ENCODE measurements at places on chromosomes 5 and 9.
A peak's percentile ranks its signal among the peaks of the same experiment; 100 is the strongest.

GRCh38 chr9:26882154-26882553, 10.4 kb downstream of the CAAP1 start:
- H3K4me1 ChIP-seq, result no peaks in the 10 kb centered on the region
- H3K4me3 ChIP-seq, result no peak overlapping the region
- H3K27me3 ChIP-seq, result no peaks in the 10 kb centered on the region
- DNase-seq, result no peak
- no peaks in the 10 kb centered on the region for H3K36me3 ChIP-seq

GRCh38 chr5:127213231-127213630, 77.4 kb upstream of the MEGF10 start:
- H3K36me3 ChIP-seq, result no peaks in the 10 kb centered on the region
- DNase-seq, result no peak

DNA sequence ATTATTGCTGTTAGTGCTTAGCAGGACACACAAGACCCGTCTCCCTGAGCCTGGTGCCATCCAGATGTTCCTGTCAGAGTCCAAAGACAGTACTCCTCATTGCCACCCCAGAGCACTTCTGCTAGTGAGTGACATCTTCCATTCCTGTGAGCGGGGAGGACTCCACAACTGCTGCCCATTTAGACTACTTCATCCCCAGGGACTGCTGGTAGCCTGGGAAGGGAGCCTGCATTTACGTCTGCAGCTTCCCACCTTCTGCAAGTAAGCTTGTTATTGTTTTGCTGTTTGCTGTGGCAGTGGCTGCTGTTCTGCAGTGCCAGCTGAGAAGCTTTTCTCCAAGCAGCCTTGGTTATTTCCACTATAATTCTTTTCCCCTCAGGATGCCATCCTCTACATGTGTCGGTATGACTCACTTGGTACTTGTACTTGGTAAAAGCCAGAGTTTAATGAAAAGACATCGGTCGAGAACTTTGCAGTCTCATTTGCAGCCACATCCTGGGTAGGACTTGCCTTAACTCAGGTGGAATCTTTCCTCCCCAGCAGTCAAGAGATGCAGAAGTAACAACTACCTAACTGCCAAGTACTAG, 10.6 kb upstream of the MAP1B start:
- H3K4me1 ChIP-seq, result no peaks in the 10 kb centered on the region
- no peak overlapping the region for H3K4me3 ChIP-seq
- H3K36me3 ChIP-seq, result no peaks in the 10 kb centered on the region
- H3K27me3 ChIP-seq, result no peaks in the 10 kb centered on the region
- no peak for DNase-seq

DNA sequence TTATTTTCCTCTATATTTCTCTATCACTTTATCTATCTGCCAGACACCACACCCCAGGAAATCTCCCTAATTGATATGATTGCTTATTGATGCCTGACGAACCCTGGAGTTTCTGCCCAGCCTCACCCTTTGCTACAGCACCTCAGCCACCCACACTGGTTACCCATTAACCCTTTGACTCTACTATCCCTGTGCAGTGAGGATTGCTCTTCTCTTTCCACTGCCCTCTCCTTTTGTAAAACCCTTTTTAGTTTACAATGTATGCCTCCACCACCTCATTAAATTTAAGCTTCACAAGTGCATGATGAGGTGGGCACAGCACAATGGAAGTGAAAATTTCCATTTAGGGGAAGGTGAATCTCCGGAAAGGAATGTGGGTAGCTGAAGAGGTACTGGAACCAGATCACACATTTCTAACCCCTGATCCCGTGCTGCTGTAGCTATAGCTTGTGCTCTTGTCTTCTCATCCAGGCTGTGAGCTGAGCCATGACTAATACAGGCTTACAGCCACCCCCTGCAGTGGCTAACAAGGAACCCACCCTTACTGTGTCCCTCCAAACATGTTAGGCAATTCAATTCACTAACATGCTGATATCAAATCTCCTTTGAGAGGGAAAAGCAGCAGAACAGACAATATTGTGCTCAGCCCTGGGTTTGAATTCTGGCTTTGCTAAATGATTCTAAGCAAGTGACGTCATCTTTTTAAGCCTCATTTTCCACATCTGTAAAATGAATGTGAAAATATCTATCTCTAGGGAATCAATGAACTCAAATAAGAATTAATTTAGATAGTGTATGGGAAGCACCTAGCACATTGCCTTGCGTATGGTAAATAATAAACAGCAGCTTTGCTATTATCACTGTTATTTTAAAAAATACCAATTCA, 186.9 kb upstream of the TRIM32 start:
- H3K27ac ChIP-seq, result no peak overlapping the region
- H3K27me3 ChIP-seq, result peaks cover 2% of the 10 kb centered on the region
- no peak for DNase-seq

DNA sequence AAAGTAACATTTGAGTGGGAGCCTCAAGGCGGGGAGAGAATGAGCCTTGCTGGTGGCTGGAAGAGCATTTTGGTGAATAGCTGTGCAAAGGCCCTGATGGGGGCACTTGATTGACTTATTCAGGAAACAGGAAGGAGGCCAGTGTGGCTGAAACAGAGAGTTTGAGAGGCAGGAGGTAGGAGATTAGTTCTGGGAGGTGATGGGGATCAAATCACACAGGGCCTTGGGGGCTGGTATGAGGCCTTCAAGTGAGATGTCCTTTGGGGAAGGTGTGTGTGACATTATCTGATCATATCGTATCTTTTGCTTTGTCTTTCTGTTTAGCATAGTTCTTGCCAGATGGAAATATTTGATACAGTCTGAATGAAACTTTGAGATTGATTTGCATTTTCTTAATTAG, 172.3 kb downstream of the TENT4A start:
- no peak overlapping the region for H3K27ac ChIP-seq
- no peak for DNase-seq
- no peaks in the 10 kb centered on the region for H3K27me3 ChIP-seq
- H3K4me1 ChIP-seq, result no peaks in the 10 kb centered on the region

GRCh38 chr5:64691291-64691690, 988 bp downstream of the SHISAL2B start:
- no peak overlapping the region for H3K27ac ChIP-seq
- H3K27me3 ChIP-seq, result no peaks in the 10 kb centered on the region
- no peaks in the 10 kb centered on the region for H3K4me1 ChIP-seq

GRCh38 chr9:98121058-98121457, 2.0 kb upstream of the TRIM14 start:
- DNase-seq, result no peak
- no peaks in the 10 kb centered on the region for H3K4me1 ChIP-seq
- H3K27ac ChIP-seq, result no peak overlapping the region
- no peak overlapping the region for H3K4me3 ChIP-seq

- no peak overlapping the region for H3K27ac ChIP-seq
- H3K36me3 ChIP-seq, result no peaks in the 10 kb centered on the region
- H3K4me1 ChIP-seq, result no peaks in the 10 kb centered on the region
- no peak for DNase-seq
- H3K4me3 ChIP-seq, result no peak overlapping the region
- no peaks in the 10 kb centered on the region for H3K27me3 ChIP-seq
These were observed 403.5 kb upstream of the IRX4 start for GRCh38 chr5:2286250-2286649.

DNA sequence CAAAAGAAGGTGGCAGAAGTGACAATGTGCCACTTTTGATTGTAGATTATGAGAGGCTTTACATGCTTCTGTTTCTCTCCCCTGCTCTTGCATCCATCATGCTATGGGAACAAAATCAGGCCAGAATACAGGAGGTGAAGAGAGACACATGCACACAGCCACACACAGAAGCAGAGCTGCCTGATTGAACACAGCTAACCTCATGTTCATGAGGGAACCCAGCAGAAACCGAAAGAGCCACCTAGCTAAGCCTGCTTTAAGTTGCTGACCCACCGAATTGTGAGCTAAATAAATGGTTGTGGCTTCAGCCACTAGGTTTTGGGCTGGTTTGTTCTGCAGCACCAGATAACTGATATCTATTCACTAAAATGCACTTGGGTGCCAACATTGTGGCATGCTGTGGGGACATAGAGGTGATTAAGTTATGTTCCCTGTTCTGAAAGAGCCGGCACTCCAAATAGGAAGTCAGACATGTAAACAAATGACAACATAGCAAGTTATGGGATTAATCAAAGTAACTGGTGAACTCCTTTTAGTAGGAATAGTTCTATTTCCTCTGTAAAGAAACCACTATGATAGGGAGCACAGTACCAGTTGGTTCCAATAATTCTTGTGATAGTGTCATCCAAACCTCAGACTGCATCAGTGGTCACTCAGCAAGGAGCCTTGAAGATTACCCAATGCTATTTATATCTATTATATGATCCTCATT, 93.6 kb upstream of the TNC start:
- no peaks in the 10 kb centered on the region for H3K36me3 ChIP-seq
- H3K27me3 ChIP-seq, result no peaks in the 10 kb centered on the region
- no peaks in the 10 kb centered on the region for H3K4me1 ChIP-seq
- no peak for DNase-seq
- H3K27ac ChIP-seq, result no peak overlapping the region

- no peak overlapping the region for H3K4me3 ChIP-seq
- H3K36me3 ChIP-seq, result no peaks in the 10 kb centered on the region
- H3K4me1 ChIP-seq, result no peaks in the 10 kb centered on the region
- DNase-seq, result peak; percentile 67
- peaks cover 2% of the 10 kb centered on the region for H3K27me3 ChIP-seq
These were observed 4.7 kb upstream of the FOXB2 start for GRCh38 chr9:77014597-77015263.

DNA sequence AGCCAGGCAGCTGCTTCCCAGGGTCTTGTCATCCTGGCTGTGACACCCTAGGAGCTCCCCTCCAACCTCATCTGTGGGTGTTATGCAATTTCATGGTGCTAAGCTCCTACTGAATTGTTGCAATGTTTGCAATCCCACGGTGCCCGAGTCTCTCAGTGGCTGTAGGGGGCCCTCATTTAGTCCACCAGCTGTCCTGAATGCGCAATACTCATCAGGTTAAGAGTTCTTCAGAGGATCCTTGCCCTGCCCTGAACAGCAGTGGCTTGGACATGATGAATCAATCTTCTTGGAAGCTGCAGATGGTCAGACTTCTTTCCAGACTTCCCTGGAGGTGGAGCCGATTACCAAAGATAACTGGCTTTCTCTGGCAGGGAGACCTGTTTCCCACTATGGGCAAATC, 584.1 kb downstream of the CCDC171 start:
- no peaks in the 10 kb centered on the region for H3K4me1 ChIP-seq
- H3K27ac ChIP-seq, result no peak overlapping the region
- no peak overlapping the region for H3K4me3 ChIP-seq
- no peaks in the 10 kb centered on the region for H3K36me3 ChIP-seq
- DNase-seq, result no peak
- no peaks in the 10 kb centered on the region for H3K27me3 ChIP-seq

DNA sequence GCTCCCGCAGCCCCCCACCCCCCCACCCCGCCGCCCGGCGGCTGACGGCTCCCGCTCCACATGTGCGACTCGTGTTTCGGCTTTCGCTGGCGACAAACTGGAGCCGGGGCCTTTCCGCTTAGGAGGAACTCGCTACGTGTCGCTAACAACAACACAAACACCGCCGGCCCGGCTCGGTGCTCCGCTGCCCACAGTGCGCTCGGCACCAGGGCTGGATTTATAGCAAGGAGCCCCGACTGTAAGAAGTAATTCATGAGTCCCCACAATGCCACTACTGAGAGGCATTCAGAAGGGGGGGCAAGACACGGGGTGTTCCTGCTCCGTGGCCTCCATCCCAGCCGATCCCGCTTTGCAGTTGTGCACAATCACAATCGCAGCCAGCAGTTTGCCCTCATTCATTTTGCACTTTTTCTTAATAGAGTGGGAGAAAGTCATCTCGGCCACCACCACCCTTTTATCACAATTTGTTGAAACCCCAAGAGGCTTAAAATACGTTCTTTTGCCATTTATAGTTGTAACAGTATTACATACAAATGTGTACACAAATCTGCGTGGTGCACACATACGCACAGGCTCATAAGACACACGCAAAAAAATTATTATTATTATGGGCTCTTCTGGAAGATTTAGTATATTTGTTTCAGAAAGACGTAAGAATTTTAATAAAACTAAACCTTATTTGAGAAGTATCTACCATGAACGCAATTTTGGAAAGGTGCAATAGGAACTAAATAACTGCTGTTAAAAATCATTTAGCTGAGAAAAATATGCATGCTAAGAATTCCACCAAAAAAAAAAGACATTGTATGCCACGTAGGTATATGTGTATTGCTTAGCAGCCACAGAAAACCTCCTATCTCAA, 48.1 kb downstream of the EBF1 start:
- peak overlapping the region; percentile 58 for H3K27ac ChIP-seq
- H3K4me1 ChIP-seq, result peaks cover 7% of the 10 kb centered on the region
- DNase-seq, result peak; percentile 80
- no peaks in the 10 kb centered on the region for H3K36me3 ChIP-seq
- H3K27me3 ChIP-seq, result no peaks in the 10 kb centered on the region
- peak overlapping the region; percentile 38 for H3K4me3 ChIP-seq

- no peaks in the 10 kb centered on the region for H3K4me1 ChIP-seq
- no peak overlapping the region for H3K4me3 ChIP-seq
- H3K36me3 ChIP-seq, result no peaks in the 10 kb centered on the region
- no peak for DNase-seq
- peak overlapping the region; percentile 78 for H3K27ac ChIP-seq
These were observed 132.2 kb downstream of the ARL15 start for GRCh38 chr5:54178207-54178606.

GRCh38 chr9:34957492-34958410, at the start of gene PHF24:
PHF24 (plus strand) TSS chr9:34958285; CDS start chr9:34971299, 13,014 bp downstream.
- no peaks in the 10 kb centered on the region for H3K36me3 ChIP-seq
- H3K4me3 ChIP-seq, result peak within 1 kb of the TSS; percentile 79
- no peaks in the 10 kb centered on the region for H3K4me1 ChIP-seq
- DNase-seq, result peak; percentile 77
- H3K27me3 ChIP-seq, result no peaks in the 10 kb centered on the region
- H3K27ac ChIP-seq, result no peak within 1 kb of the TSS

GRCh38 chr9:110712955-110713354, 44.4 kb downstream of the MUSK start:
- no peak overlapping the region for H3K27ac ChIP-seq
- no peaks in the 10 kb centered on the region for H3K27me3 ChIP-seq
- H3K4me1 ChIP-seq, result no peaks in the 10 kb centered on the region
- H3K36me3 ChIP-seq, result no peaks in the 10 kb centered on the region

GRCh38 chr5:109685916-109686315, 3.8 kb upstream of the MAN2A1 start:
- no peaks in the 10 kb centered on the region for H3K4me1 ChIP-seq
- no peaks in the 10 kb centered on the region for H3K36me3 ChIP-seq
- no peak overlapping the region for H3K27ac ChIP-seq

DNA sequence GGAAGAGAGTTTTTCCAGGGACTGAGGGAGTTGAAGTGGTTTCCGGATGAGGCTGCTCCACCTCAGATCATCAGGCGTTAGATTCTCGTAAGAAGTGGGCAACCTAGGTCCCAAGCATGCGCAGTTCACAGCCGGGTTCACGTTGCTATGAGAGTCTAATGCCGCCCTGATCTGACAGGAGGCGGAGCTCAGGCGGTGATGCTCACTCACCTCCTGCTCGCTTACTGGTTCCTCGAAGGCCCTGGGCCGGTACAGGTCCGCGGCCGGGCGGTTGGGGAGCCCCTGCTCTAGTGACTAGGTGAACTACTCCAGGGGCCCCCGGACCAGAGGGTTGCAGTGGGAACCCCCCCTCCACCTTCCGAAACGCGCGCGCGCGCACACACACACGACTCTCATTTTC, 997 bp upstream of the RNF130 start:
- no peak overlapping the region for H3K27ac ChIP-seq
- DNase-seq, result no peak
- H3K27me3 ChIP-seq, result no peaks in the 10 kb centered on the region
- no peaks in the 10 kb centered on the region for H3K36me3 ChIP-seq
- no peaks in the 10 kb centered on the region for H3K4me1 ChIP-seq
- H3K4me3 ChIP-seq, result no peak overlapping the region

- H3K36me3 ChIP-seq, result no peaks in the 10 kb centered on the region
- DNase-seq, result no peak
- H3K27me3 ChIP-seq, result no peaks in the 10 kb centered on the region
- H3K4me3 ChIP-seq, result no peak overlapping the region
- peak overlapping the region; percentile 67 for H3K27ac ChIP-seq
These were observed 78.4 kb downstream of the SLC38A9 start for GRCh38 chr5:55633574-55634208.
